ENCODE measurements at places on chromosomes 2 and 18.
A peak's percentile ranks its signal among the peaks of the same experiment; 100 is the strongest.

DNA sequence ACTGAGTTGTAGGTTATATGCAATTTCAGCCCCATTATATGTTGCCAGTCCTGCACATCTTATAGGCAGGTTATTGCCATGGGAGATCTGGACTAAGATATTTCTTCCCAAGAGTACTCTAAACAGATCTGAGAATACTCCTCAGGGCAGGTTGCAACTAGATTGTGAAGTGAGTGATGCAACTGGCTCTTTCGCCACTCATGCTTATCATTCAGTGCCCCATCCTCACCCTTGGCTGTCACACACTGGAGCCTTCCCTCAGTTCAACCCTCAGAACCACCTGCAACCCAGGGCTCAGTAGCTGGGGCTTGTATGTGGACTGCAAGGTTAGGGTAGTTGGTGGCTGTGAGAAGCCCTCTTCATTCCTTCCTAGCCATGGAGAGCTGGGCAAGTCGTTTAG is 14.1 kb downstream of the MERTK start:
- no peak for DNase-seq

DNA sequence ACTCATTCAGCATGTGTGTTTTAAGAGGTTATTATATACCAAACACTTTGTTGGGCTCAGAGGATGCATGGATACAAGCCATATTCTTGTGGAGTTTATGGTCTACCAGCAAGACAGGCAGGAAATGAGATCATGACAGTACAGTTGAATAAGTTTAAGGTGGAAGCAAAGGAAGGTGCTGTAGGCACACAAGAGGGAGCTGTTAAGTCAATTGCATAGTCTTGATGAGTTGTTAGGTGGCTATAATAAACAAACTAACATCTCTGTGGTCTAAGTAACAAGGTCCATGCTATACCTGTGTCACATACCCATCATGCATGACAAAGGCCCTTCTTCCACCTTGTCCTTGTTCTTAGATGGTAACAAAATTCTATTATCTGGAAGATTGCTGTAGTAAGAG is 538.3 kb downstream of the CNTNAP5 start:
- no peak for DNase-seq

DNA sequence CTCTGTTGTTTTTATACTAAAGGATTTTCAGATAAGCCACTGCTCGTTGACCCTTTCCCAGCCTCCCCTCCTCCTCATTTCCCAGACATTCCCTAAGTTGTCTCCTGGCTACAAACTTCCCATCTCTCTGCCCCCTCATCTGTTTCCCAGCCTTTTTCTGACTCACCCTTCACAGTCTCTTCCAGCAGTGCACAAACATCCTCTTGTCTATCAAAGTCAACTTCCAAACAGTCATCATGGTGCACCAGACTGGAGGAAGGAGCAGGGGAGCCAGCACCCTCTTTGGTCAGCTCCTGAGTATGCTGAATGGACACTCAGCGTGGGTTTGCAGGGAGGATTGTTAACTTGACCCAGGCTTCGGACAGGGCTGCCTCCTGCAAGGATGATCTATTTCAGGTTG is 26.6 kb upstream of the SPRED2 start:
- peak; percentile 75 for DNase-seq

DNA sequence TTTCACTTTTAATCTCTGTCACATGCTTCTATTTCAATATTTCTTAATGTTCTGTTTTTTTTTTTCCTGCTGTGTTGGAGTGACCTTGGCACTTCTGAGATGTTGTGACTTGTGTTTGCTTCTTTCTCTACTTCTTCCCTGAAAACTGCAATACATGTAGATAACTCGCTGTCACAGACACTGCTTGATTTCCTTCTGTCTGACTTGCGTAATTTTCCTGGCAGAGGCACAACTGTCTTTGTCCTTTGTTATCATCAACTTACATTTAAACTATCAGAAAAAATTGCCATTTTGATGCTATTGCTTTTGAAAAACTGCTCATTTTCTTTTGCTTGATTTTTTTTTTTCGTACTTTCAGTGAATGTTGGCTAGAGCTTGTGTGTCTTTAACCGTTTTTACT is 69.0 kb downstream of the BABAM2 start:
- peak; percentile 81 for DNase-seq

Measured in fibroblast of skin of abdomen (primary cell).